ENCODE measurements at places on chromosomes 4 and X. TPM values are rescaled to one million over a fixed set of nuclear protein-coding genes. Genes with fewer than 3 reads are reported as not detected.

Gene RHOXF2B
- total RNA-seq: not detected

Gene SMARCA5
- total RNA-seq: 44.9 TPM

Gene HMGB3
- 13.6 TPM for total RNA-seq

Gene SPACA5
- not detected for total RNA-seq

Gene GAGE12H
- total RNA-seq: not detected

Gene CDS1
- under 0.01 TPM for total RNA-seq

Gene MFAP3L
- total RNA-seq: 8.0 TPM

Gene SMIM10L2A
- total RNA-seq: under 0.01 TPM

Gene SPATA4
- total RNA-seq: 0.72 TPM

Gene FAM236D
- not detected for total RNA-seq

Gene GUCY1B1
- 1.1 TPM for total RNA-seq

Gene EXOC1L
- total RNA-seq: not detected

Gene MND1
- total RNA-seq: 2.7 TPM

Gene HDX
- total RNA-seq: 5.1 TPM

Gene DCAF8L2
- not detected for total RNA-seq

Gene RPL39
- total RNA-seq: 1,554 TPM

Gene DUSP21
- not detected for total RNA-seq

Gene SPINK2
- not detected for total RNA-seq

Gene EXOSC9
- total RNA-seq: 31.2 TPM

Gene SPATA18
- 41.3 TPM for total RNA-seq

Gene GATA1
- total RNA-seq: not detected

Gene TREX2
- 3.3 TPM for total RNA-seq

Gene GPR78
- total RNA-seq: 1.2 TPM

Gene GAB3
- total RNA-seq: 6.9 TPM

Gene ATP7A
- 14.4 TPM for total RNA-seq

Gene NDST4
- not detected for total RNA-seq

Gene KCNE5
- 0.36 TPM for total RNA-seq

Gene CCKAR
- total RNA-seq: 2.5 TPM

Gene S100G
- total RNA-seq: not detected

Gene MAGEE2
- total RNA-seq: not detected

Gene ZFYVE28
- total RNA-seq: 10.5 TPM

Gene KLB
- not detected for total RNA-seq

Gene SH3RF1
- 33.0 TPM for total RNA-seq

Gene XG
- 3.2 TPM for total RNA-seq

Gene PRSS12
- total RNA-seq: 8.5 TPM

Gene HSFX3
- total RNA-seq: not detected

Gene AMMECR1
- total RNA-seq: 14.5 TPM

Gene OPHN1
- total RNA-seq: 7.4 TPM

Gene GPR34
- 0.72 TPM for total RNA-seq

Gene MAGEA12
- not detected for total RNA-seq

Gene SPP1
- 16.2 TPM for total RNA-seq

Gene RPS6KA6
- 4.0 TPM for total RNA-seq

Gene FGFR3
- 0.29 TPM for total RNA-seq

Gene ZNF732
- 0.72 TPM for total RNA-seq

Gene CCDC149
- 14.7 TPM for total RNA-seq

Gene PCDH7
- 3.8 TPM for total RNA-seq

Gene FHIP1A
- total RNA-seq: 4.4 TPM

Gene HSFX2
- total RNA-seq: 0.36 TPM

Gene COX7B2
- not detected for total RNA-seq

Gene SFRP2
- total RNA-seq: not detected

Gene PPP2R2C
- total RNA-seq: not detected

Gene CXorf49
- total RNA-seq: not detected

Gene KCTD8
- total RNA-seq: not detected

Gene IL3RA
- 0.88 TPM for total RNA-seq

Gene DCAF16
- total RNA-seq: 35.1 TPM

Measured in osteoblast (primary cell).